ENCODE measurements at places on chromosomes 12 and 14.

GRCh38 chr14:65261425-65261920, 151.1 kb upstream of the FUT8 start:
- no peak for DNase-seq

- no peak for DNase-seq
Observed at GRCh38 chr12:51323317-51323960, 535 bp downstream of the BIN2 start.

- DNase-seq: peak; percentile 64
Observed at GRCh38 chr12:75825686-75826085, 205.9 kb downstream of the PHLDA1 start.

DNA sequence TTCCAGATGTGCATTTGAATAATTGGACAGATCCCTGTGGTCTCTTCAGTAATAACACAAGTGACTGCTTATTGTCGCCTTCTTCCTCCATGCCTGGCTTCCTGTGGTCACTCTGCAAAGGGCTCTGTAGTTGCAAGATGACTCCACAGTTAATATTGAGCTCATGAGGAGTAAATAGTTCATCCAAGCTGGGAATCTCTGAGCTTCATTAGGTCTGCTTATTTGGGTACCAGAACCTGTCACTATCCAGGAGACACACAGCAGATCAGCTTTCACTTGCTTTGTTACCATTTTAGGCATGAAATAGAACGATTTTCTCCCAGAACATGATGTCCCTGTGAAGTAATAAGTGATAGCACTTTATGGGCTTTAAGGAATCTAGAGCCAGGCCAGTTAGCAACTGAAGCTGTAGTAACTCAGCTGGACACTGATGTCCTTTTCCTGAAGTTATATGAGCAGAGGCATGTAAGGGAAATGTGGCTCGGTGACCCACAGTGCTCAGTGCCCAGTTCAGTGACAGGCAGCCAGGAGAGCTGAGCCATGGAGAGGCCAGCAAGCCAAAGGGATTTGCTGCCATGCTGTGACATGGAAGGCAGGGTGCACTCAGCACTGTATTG, 50.1 kb downstream of the CRADD start:
- DNase-seq: no peak

GRCh38 chr14:101191721-101192660, 288.5 kb upstream of the RTL1 start:
- DNase-seq: no peak

- no peak for DNase-seq
Observed at GRCh38 chr12:110780448-110780847, 37.8 kb upstream of the PPP1CC start.

DNA sequence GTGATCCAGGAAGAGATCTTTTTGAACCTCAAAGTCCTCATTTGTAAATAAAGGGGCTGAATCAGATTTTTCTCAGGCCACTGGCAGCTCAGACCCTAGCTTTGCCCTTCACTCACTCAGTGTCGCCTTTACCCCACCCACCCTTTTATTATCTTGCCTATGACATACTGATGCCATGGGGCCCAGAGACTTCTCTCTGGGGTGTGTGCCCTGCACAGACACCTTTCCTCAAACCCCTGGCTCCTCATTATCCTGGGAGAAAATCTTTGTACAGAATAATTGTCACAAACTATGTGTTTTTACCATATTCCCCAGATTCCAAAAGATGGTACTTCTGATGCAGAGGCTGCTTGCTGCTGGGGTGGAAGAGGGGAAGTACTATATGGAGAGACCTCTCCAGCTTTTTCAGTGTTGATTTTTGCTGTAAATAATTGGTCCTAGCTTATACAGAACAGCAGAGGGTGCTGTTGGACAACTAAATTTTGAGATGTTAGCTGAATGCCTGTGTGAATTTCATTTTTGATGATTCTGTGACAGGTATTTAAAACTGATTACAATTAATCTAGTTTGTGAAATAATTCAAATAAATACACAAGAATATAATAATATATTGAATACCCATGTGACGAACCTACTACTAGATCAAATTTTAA, 53.9 kb upstream of the DCD start:
- DNase-seq: no peak

DNA sequence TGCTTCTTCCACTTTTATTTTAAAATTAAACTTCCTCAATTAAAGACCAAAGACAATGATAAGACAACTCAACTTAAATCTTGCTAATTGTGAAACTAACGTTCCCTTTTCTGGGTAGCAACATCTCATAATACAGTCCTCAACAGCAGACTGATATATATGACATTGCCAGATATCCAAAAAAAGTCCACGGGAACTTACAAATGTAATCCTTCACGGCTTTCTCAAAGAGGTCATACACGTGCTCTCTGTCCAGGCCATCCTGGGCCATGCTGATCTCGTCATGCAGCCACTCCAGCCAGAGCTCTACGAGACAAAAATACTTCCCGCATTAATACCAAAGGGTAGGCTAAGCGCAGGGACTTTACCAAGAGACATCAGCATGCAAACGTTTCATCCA, 13.3 kb downstream of the SART3 start:
- no peak for DNase-seq

- no peak for DNase-seq
Observed at GRCh38 chr12:51823875-51824565, 24.5 kb downstream of the FIGNL2 start.

GRCh38 chr12:56590237-56590830, 39.8 kb downstream of the BAZ2A start:
- no peak for DNase-seq

- no peak for DNase-seq
Observed at GRCh38 chr12:104312654-104313053, 9.1 kb downstream of the EID3 start.

- DNase-seq: no peak
Observed at GRCh38 chr12:71727958-71728357, 26.7 kb upstream of the RAB21 start.

DNA sequence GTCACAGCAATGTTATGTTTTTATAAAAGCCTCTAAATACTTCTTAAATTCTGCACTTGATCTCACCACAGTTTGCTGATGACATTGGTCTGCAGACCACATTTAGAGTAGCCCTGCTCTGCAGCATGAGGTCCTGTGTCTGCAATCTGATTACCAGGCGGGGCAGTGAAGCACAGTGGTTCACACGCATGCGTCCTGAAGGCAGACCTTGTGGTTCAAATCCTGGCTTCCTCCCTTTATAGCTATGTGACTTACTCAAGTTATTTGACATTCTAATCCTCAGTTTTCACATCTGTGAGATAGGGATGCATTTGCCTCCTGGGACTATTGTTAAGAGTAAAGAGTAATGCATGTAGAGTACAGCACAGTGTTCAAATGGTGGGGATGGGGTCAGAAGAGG, 50.3 kb downstream of the BMAL2 start:
- no peak for DNase-seq

DNA sequence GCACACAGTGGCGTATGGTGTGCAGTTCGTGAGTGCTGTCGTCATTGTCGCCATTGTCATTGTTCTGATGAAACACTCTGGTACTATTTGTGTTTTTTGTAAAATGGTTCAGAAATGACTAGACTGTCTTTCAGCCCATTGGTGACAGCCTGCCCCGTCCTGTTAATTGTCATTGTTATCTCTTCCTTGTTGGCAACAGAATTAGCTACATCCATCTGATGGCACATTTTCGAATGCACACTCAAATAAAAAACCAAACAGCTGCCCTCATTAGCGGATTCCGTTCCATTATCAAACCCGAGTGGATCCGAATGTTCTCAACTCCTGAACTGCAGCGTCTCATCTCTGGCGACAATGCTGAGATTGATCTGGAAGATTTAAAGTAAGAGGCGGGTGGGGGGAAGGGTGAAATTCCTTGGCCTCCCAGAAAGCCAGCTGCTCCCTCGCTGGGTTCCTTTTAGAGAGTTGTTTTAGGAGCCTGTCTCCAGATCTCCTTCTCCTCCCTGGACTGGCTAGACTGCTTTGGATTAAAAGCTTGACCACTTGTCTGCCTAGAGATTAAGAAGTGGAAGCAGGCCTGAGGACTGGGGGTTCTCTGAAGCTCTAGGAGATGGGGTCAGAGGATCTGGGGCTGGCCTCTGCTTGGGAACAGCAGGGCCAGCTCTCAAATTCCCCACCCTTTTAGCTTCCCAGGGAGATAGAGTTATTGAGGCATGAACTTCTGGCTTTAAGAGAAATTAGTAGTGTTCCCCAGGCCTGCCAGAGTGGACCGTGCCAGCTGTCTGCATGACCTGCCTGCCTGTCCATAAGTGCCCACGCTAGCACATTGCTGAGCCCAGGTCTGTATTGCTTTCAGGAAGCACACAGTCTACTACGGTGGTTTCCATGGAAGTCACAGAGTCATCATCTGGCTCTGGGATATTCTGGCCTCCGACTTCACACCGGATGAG, 43.3 kb downstream of the MMAB start:
- DNase-seq: no peak

GRCh38 chr12:57205931-57206330, 10.7 kb upstream of the NXPH4 start:
- DNase-seq: no peak

- DNase-seq: no peak
Observed at GRCh38 chr14:63616015-63616414, 25.7 kb downstream of the WDR89 start.

GRCh38 chr12:12791756-12792369, 6.4 kb downstream of the APOLD1 start:
- DNase-seq: no peak

- no peak for DNase-seq
Observed at GRCh38 chr12:10358131-10358530, 31.7 kb downstream of the KLRK1 start.

GRCh38 chr12:102026728-102027127, 35.1 kb downstream of the WASHC3 start:
- DNase-seq: no peak

DNA sequence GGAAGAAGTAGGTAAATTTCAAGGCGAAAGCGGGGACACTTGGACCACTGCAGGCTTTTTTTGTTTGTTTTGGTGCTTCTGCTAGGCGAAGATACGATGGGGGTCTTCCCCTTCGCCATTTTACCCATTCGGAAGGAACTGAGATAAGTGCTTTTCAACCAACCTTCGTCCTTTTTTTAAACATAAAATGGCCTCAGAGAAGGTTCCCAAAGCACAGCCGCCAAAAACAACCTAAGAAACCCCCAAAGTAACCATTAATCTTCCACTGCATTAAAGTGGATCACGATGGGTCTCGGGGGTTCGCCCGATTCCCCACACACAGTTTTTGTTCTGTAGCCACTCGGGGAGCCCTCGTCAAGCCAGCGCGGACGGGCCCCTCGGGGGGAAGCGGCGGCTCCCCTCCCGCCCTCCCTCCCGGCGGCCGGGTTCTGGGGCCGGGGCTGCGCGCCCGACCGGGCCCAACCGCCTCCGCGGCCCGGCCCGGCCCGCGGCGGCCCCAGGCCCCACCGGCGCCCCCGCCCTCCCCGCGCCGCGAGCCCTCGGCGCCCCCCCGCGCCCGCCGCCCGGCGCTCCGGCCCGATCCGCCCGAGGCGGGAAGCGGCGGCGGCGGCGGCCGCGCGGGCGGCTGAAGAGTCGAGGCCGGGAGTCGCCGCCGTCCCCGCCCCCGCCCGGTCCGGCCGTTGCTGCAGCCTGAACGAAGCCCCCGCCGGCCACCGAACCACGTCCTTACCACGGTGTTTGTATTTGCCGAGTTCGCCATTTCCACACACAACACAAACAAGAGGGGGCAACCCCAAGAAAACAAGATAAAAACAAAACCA, 790 bp downstream of the GTF2A1 start:
- no peak for DNase-seq

GRCh38 chr12:24944601-24944975, 4.3 kb downstream of the BCAT1 start:
- DNase-seq: no peak

GRCh38 chr12:64667793-64668192, 57.5 kb downstream of the RASSF3 start:
- DNase-seq: no peak

DNA sequence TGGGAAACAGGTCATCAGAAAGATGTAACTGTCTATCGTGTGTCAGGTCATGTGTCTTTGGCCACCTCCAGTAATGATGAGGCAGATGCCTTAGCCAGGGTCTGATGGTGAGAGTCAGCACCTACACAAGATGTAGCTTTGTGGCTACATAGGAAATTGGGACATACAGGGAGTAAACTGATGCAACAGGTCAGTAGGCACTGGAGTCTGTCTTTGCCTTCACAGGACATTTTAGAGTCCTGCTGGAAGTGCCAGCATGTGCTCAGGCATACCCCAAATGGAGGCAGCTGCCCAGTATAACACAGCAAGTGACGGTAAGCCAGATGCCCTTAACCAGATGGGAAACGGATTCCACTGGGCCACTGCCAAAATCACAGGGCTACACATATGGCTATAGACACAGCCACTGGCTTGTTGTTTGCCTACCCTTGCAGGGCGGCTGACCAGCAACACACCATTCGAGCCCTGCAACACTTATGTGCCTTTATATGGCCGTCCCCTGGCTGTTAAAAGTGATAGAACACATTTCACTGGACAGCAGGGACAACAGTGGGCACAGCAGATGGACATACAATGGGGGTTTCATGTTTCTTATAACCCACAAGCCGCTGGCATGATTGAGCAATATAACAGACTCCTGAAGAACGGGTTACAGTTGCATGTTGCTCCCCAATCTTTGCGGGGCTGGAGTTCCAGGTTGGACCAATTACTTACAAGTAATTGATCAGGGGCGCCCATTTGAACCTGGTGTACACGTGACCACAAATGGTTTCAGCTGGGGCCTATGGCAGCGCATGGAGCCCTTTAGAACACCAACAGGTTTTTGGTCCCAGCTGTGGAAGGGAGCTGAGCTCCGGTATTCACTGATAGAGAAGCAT, 12.9 kb upstream of the RNASE12 start:
- no peak for DNase-seq

- no peak for DNase-seq
Observed at GRCh38 chr14:21248739-21249411, 20.4 kb downstream of the HNRNPC start.

DNA sequence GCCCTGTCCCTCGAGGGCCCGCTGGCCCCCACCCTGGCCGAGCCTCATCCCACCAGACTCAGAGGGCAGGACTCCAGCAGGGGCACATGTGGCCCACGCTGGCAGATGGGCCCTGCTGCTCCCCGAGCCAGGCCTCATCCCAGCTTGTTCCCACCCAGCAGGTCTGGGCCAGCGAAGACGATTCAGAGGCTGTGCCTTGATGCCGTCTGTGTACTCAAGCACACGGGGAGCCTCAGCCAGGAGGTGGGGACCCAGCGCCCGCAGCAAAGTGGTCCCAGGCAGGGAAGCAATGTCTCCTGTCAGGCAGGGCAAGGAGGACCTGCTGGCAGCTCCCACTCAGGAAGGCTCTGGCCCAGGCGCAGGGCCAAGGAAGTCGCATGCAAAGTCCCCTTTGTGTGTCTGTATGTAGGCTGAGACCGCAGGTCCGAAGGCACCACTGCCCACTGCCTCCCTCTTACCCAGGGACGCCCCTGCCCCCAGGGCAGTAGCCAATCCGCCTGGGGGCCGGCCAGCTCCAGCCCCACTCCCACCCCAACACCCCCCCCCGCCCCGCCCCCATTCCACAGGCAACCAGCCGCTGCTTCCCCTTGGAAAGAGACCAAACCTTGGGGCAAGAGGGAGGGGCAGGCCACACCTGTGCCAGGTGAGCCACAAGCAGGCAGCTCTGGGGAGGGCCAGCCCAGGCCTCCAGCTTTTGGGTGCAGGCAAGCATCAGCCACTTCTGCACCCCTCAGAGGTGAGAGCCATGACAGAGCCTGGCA, 9.4 kb downstream of the DEGS2 start:
- DNase-seq: no peak
